ENCODE measurements at places on chromosomes 1 and 21. TPM values are rescaled to one million over a fixed set of nuclear protein-coding genes. Genes with fewer than 3 reads are reported as not detected.

The BTBD8 gene
- total RNA-seq, result 2.1 TPM

The DNASE2B gene
- total RNA-seq, result not detected

The HNRNPR gene
- 132 TPM for total RNA-seq

The GPR25 gene
- 3.1 TPM for total RNA-seq

The NADK gene
- 184 TPM for total RNA-seq

The ETV3L gene
- not detected for total RNA-seq

The VCAM1 gene
- total RNA-seq, result not detected

DNA sequence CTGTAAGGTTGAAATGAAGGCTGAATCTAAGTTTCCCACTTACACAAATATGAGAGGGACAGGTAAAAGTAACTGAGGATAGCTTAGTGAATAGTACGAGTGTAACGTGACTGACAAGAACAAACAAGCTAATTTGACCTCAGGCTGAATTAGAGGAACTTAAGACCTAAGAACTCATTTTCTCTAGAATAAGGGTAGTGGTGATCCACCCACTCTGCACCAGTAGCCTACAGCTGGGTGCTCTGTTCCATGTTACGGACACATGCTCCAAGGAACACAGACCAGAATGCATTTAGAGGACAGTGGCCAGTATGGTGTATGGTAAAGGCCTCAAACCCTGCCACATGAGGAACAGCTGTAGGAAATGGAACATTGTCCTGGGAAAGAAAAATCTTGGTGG, 14.9 kb upstream of the TMEM9 start:
- H3K36me3 ChIP-seq, result no peaks in the 10 kb centered on the region
- H3K4me1 ChIP-seq, result peaks cover 7% of the 10 kb centered on the region
- no peak overlapping the region for H3K27ac ChIP-seq
- no peak for DNase-seq
- H3K27me3 ChIP-seq, result no peaks in the 10 kb centered on the region

GRCh38 chr1:11482198-11482597, 3.2 kb downstream of the DISP3 start:
- DNase-seq, result no peak
- H3K4me1 ChIP-seq, result peaks cover 16% of the 10 kb centered on the region
- H3K27ac ChIP-seq, result no peak overlapping the region
- no peak overlapping the region for H3K4me3 ChIP-seq
- H3K36me3 ChIP-seq, result no peaks in the 10 kb centered on the region

DNA sequence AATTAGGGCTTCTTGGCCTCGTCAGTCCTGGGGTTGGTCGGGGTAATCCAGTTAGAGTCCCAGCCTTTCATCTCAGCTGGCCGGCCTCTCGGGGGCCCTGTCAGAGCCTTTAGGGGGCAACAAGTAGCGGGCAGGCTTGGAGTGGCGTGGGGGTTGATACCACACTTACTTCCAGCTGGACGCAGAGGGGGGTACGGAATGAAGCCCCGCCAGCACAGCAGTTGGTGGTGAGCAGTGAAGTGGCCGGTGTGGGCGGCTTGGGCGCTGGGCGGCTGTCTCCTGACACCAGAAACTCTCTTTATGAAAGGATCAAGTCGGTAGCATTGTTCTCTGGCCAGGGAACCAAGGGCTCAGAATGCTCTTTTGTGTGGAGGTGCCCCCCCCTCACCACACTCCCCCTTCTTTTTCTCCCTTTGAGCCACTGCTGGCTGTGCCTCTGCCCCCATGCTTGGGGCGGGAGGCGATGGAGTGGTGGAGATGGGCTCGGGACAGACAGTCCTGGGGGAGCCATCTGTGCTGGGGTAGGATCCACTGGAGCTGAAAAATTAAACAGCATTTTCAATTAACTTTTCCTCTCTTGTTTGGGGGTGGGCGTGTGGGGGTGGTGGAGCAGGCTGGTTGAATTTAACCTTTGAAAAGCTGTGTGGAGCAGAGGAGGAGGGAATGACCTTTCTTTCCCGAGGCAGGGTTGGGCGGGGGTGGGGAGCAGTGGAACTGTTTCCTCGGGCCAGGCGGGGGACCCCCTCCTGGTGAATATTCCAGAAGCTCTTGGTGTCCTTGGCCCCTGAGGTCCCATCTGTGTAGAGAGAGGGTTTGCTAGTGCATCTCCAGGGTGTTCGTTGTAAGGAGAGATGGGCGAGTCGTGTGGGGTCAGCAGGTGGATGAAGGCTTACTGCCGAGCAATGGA, 102.7 kb downstream of the RNF220 start:
- no peak for DNase-seq
- H3K4me1 ChIP-seq, result no peaks in the 10 kb centered on the region
- H3K27me3 ChIP-seq, result no peaks in the 10 kb centered on the region
- H3K27ac ChIP-seq, result no peak overlapping the region

DNA sequence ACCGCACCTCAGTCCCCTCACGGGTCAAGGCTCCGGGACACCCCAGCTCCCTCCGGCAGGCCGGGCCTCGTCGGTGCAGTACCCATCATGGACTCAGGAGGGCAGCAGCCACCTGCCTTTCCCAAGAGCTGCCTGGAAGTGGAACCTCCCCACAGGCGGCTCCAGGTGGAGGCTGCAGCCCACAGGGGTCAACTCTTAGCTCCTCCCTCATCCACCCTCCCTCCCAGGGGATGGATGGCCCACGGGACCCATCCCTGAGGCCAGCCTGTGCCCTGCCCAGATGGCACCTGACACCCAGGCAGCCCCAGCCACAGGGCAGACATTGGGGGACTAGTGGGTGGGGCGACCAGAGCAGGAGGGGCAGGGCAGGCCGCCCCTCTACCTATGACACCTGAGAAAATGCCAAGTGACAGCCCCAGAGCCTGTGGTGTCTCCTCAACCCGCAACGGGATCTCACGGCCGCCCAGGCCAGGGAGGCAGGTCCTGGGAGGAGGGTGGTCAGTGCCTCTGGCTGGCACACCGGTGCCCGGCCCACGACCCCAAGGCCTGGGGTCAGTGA, 1.2 kb upstream of the ARHGEF16 start:
- H3K27me3 ChIP-seq, result peaks cover 19% of the 10 kb centered on the region
- H3K4me1 ChIP-seq, result peaks cover 16% of the 10 kb centered on the region
- H3K36me3 ChIP-seq, result no peaks in the 10 kb centered on the region
- H3K27ac ChIP-seq, result no peak overlapping the region
- H3K4me3 ChIP-seq, result no peak overlapping the region
- peak; percentile 82 for DNase-seq

GRCh38 chr1:230299191-230300006, 126.7 kb downstream of the PGBD5 start:
- peak overlapping the region; percentile 36 for H3K27ac ChIP-seq
- no peaks in the 10 kb centered on the region for H3K27me3 ChIP-seq
- H3K4me3 ChIP-seq, result no peak overlapping the region
- peak; percentile 45 for DNase-seq

DNA sequence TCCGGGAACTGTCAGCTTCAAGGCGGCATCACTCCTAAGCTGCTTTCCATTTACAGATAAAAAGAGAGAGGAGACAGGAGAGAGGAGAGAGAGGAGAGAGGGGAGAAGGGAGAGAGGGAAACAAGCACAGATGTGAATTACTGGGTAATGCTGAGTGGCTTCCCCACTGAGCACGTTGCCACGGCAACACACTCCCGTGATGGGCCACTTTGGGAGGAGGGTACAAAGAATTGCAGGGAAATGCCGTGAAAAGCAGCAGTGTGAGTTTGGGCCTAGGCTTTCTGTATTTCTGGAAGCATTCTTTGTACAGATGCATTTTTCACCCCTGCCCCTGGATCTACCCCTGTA, 128.0 kb upstream of the IRF2BP2 start:
- H3K27me3 ChIP-seq, result no peaks in the 10 kb centered on the region
- H3K4me3 ChIP-seq, result no peak overlapping the region
- no peak for DNase-seq
- H3K27ac ChIP-seq, result no peak overlapping the region
- no peaks in the 10 kb centered on the region for H3K4me1 ChIP-seq
- H3K36me3 ChIP-seq, result no peaks in the 10 kb centered on the region

DNA sequence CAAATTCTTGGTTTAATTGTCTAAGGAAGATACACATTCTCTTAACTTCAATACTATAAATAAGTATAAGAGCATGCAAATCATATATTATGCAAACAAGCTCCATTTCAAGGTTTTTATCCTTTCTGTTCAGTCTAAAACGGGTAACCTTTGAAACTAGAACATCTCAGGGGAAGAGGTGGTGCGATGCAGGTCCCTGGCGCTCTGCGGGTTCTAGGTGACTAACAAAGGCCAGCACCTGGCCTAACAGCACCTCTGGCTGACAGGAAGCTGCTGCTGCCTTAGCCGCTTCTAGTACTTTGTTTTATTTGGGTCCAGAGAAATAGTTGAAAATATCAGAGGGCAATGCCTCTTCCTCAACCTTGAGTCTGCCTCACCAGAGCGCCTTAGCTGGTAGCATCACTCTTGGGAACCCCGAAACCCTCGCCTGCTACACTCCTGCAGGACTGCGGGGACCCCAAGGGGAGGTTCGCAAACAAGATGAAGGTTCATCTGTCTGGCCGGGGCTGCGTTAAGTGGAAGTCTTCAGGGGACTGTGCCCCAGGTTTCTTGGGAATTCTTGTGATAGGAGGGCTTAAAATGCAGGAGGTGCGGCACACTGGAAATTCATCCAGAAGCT, 45.5 kb downstream of the PRDM15 start:
- H3K4me3 ChIP-seq, result no peak overlapping the region
- peaks cover 2% of the 10 kb centered on the region for H3K36me3 ChIP-seq
- H3K27ac ChIP-seq, result peak overlapping the region; percentile 15
- peaks cover 42% of the 10 kb centered on the region for H3K4me1 ChIP-seq

GRCh38 chr1:61327436-61327835, 245.1 kb downstream of the NFIA start:
- H3K36me3 ChIP-seq, result no peaks in the 10 kb centered on the region
- H3K27ac ChIP-seq, result no peak overlapping the region
- no peak for DNase-seq
- H3K4me1 ChIP-seq, result no peaks in the 10 kb centered on the region
- H3K27me3 ChIP-seq, result no peaks in the 10 kb centered on the region

GRCh38 chr1:213987927-213988506, at the start of gene PROX1:
Gene PROX1 (plus strand): TSS chr1:213987973. CDS start chr1:213996536, 8,563 bp downstream.
- H3K4me1 ChIP-seq, result peaks cover 37% of the 10 kb centered on the region
- peaks cover 72% of the 10 kb centered on the region for H3K27me3 ChIP-seq

Measured in B cell (primary cell).